ENCODE measurements at places on chromosomes 16 and 17.

- DNase-seq: no peak
These were observed 7.5 kb downstream of the CACNG1 start for GRCh38 chr17:67051837-67052236.

DNA sequence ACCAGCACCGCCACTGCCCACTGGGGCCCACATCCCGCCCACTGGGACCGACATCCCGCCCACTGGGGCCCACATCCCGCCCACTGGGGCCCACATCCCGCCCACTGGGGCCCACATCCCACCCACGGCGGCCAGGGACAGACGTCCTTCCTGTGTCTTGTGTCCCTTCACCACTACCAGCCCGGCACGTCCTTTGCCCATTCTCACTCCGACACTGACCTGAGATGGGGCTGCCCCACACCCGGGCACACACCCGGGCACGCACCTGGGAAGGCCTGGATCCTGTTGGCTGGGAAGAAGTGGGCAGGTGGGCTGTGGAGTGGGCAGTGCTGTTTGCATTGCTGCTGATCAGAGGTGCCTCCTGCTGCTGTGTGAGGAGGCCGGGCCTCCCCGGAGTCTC is 28.4 kb upstream of the GNG13 start:
- DNase-seq: no peak

- DNase-seq: no peak
These were observed 1.9 kb downstream of the CDH13 start for GRCh38 chr16:82628711-82629110.

DNA sequence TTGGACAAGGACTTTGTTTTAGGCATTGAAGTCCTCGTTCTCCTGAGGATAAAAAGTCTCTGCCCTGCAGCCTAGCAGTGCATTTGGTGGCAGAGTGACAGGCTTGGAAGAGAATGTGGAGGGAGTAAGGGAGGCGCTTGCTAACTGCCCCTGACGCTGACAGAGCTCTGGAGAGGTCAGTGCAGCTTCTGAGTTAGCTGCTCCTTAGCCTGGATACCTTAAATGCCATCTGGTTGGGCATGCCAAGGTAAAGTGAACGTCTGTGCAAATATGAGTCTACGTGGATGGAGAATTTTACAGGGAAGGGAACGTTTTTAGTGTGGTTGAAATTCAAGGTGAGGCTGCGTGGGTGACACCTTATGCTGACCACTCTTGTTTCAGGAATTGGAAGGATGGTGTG is 44.4 kb downstream of the SEC14L1 start:
- no peak for DNase-seq

- no peak for DNase-seq
These were observed 141.9 kb upstream of the NOG start for GRCh38 chr17:56451629-56452028.

DNA sequence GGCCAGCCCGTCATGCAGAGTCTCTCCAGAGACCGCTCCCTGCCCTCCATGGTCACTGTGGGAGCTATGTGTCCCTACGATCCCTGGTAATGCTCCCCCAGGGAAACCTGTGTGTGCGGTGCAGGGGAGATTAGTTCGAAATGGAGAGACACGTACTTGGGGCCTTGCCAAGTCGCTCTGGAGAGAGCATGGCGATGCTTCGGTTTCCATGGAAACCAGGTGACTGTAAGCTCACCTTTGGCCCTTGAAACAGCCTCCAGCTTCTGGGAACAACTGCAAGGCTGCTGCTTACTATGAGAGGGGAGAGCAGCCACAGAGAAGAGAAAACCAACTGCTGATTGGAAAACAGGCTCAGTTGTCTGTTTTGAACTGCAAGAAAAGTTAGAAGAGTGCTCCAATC is 879.7 kb upstream of the EEF2KMT start:
- no peak for DNase-seq

All from hematopoietic multipotent progenitor cell (in vitro differentiated cells).